ENCODE measurements at places on chromosomes 6 and 20.
A peak's percentile ranks its signal among the peaks of the same experiment; 100 is the strongest.

- DNase-seq = no peak
Measured at GRCh38 chr20:2089447-2089846, 12.2 kb upstream of the STK35 start.

DNA sequence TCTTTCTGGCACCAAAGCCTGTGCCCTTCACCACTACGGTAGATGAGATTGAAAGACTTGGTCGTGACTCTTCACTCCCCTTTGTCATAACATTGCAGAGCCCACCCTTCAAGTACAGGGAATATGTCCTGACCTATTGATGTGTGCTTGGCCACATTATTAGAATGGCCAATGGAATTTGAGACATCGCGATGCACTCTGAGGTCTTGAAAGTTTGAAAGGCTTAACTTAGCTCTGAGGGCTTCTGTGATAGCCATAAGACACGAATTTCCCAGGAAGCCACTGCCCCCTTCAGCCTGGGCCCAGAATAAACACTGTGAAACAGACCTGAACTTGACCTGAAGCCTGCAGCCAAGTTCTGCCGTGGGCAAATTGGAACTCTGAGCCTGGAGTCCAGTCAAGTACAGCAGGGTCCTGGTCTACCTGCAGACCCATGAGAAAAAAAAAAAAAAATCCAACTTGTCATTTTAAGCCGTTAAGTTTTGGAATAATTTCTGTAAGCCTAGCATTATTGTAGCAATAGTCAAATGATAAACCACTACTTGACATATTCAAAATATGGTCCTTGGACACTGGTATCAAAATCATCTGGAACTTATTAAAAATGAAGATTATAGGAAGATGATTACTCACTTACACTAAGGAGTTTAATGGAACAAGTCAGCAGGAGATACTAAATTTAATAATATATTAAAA is 36.9 kb upstream of the TRAF3IP2 start:
- DNase-seq = peak; percentile 78

- DNase-seq = peak; percentile 19
Measured at GRCh38 chr6:151490996-151491395, 2.8 kb upstream of the CCDC170 start.

GRCh38 chr20:32521780-32522525 is 63.2 kb downstream of the NOL4L start:
- DNase-seq = peak; percentile 79

DNA sequence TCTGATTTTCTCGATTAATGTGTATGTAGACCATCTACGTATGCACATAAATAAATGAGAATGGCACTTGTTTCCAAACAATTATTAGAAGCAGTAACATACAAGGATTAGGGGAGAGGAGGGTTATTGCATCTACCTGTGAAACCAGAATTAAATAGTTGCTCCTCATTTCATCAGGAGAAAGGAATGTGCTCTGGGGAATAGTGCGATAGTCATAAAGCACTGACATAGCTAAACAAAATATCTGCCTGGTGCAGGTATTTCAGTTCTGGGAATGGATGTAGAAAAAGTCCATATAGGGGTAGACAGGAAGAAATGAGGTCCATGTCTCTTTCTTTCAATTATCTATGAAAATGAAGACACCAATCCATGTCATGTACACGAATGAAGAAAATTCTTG is 1.6 kb upstream of the ID4 start:
- DNase-seq = no peak

GRCh38 chr6:27772261-27773001 is 139.8 kb downstream of the OR2B2 start:
- DNase-seq = peak; percentile 90

DNA sequence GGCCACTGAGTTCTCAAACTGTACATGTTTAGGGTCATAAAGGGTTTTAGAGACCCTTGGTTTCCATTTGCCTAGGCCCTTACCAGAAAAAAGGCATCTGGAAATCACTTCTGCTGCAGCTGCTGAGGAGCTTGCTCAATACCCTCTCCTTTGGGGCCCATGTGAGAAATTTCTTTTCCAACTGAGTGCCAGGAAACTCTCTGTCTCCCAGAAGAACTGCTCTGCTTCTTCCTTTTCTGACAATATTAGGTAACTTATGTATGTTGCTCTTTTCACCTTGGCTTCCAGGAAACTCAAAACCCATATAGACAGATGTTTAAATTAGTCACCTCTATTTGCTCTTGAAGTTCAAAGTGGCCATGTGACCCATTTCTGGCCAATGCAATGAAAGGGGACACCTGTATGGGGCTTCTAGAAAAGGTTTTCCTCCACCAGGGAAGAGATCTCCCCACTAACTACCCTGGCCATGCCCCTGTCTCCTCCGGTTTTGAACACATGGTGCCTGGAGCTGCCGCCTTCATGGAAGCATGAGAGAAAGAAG is 121.6 kb downstream of the PREX1 start:
- DNase-seq = peak; percentile 83

GRCh38 chr20:50224531-50225255 is 34.1 kb downstream of the CEBPB start:
- DNase-seq = peak; percentile 92

DNA sequence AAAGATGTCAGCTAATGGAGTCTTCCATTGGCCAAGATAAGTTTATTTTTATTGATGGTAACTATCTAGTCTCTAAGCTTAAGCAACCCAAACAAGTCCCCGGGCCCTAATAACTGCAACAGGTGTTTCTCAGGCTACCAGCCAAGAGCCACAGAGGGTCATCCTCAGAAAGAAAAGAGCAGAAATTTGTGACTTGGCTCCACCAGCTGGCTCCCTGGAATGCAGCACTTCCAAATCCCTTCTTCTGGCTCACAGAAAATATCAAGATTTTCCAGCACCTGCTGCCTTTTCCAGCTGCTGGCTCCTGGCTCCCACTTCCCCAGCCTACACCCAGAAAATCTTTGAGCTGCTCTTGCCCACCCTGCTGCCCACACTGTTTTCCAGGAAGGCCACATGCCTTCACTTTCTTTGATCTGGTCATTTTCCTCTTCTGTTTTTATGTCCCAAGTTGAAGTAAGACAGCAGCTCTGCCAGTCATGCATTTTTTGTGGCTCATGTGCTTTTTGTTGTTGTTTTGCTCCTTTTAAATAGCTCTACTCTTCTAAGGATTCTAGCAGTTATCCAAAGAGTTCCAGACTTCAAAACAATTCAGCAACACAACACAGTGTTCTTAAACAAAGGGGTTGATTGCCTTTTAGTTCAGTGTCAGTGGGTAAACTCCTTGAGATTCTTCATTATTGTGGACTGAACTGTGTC is 151.0 kb upstream of the SMLR1 start:
- peak; percentile 92 for DNase-seq

GRCh38 chr6:44444853-44445252 is 57.3 kb downstream of the CDC5L start:
- DNase-seq = no peak

GRCh38 chr20:18750735-18751134 is 62.8 kb upstream of the SCP2D1 start:
- DNase-seq = no peak

DNA sequence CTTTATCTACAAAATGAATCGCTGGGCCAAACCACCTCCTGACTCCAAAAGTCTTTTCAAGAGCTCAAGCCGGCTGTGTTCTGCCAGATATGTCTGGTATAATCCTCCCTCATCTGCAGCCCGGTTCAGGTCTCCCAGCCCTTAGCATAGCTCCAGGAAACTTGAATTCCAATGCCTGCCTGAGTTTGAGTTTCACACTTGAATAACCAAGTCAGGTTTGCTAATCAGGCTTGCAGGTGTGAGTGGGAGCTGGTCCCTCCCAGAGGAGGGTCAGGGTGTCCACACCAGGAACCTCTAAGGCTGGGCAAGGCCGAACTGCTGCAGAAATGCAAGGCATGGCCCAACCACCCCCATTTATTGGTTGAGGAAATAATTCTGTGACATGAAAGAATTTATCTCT is 96.6 kb downstream of the TMEM242 start:
- DNase-seq = no peak

- DNase-seq = no peak
Measured at GRCh38 chr6:82702574-82702973, 339.0 kb downstream of the TPBG start.

DNA sequence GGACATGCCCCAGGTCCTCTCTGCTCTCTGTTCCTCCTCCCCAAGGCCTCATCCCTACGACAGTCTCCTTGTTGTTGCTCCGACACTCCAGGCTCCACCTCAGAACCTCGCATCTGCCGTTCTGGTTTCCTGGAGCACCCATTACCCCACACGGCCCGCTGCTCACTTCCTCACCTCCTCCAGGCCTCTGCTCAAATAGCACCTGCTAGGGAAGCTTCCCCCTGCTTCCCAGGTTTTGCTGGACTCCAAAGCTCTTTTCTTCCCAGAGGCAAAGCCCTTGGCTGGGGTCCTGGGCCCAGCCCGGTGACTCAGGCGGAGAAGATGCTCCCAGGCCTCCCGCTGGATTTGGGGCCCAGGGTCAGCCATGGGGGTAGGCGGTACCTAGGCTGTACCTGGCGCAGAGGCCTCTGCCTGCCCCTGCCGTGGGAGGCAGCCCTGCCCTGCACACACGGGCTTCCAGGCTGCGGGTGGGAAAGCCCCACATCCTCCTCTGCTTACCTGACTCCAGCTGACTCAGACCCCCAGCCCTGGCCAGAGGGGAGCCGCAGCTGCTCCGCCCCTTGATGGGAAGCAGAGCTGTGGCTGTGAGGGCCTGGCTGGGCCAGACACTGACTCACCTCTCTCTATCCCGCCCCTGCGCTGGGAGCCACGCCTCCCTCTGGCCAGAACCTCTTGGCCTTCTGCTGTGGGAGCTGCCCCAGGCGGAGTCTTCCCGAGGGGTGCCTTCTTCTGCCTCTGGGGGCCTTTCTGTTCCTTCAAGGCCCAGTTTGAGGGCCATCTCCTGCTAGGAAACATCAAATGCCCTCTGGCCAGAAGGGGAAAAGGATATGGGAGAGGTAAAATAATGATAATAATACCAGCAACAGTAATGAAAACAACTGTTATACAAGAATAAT is 130.5 kb downstream of the CEBPB start:
- peak; percentile 90 for DNase-seq

- no peak for DNase-seq
Measured at GRCh38 chr6:35376281-35376680, 33.9 kb downstream of the PPARD start.

DNA sequence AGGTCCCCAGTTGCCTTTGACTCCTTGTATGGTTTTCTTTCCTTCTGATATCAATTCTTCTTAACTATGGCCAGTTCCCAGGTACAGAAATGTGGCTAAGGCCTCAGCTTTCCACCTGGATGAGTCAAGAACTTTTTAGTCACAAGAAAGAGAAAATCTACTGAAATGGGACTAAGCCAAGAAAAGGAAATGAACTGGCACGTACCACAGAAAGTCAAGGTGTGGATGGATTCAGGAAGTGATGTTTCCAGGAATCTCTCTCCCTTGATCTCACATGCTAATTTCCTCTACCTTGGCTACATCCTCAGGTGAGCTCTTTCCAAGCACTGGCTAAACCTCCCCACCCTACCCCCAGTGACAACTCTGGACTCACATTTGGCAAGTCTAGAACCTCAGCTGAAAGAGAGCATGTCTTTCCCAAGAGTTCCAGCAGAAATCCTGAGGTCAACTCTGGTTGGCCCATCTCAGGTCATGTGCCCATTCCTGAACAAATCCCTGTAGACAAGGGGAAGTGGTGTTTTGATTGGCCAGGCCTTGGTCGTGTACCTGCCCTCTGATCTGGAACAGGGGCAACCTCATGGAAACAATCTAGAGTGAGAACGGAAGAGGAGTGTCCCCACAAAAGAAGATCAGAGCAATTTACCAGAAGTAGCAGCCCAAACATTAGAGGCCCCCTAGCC is 205.3 kb downstream of the NFATC2 start:
- DNase-seq = no peak

- peak; percentile 26 for DNase-seq
Measured at GRCh38 chr20:63657260-63657936, 714 bp upstream of the RTEL1 start.

GRCh38 chr6:143337201-143337949 is 113.1 kb downstream of the ADAT2 start:
- no peak for DNase-seq

- DNase-seq = peak; percentile 4
Measured at GRCh38 chr6:69791065-69791471, 5.7 kb downstream of the LMBRD1 start.

GRCh38 chr6:114276783-114277182 is 66.0 kb downstream of the HS3ST5 start:
- peak; percentile 71 for DNase-seq

DNA sequence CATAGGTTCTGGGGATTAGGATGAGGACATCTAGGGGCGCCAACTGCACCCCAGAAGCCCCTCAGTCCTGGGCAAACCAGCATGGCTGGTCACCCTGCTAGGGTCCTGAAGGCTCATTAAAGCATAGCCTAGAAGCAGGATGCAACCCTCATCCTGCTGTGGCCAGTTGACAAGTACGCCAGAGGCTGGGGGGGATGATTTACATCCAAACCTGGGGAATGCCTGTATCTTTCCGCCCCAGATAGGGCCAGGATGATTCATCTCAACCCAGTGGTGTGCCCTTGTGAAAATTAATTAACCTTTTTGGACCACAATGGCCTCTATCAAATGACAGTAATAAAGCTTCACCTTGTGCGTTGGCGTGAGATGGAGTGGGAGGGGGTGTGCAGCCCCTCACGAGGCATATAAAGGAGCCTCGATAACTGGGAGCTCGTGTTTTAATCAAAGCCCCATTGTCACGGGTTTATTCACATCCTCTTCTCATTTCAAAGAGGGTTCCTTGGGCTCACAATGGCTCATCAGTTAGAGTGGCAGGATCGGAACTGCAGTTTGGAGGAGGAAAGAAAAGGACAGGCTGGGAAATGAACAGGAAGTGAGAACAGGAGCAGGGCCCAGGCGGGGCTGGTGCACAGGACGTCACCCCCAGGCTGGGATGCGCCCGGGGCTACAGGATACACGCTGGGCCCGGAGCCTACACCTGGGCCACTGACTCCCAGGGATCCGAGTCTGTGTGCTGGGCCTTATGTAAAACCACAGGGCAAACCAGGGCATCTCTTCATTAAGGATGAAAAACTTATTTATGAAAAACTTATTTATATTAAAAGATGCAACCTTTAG is 121.8 kb upstream of the PHACTR3 start:
- DNase-seq = no peak

GRCh38 chr20:16082051-16082550 is 491.1 kb downstream of the KIF16B start:
- DNase-seq = no peak

GRCh38 chr20:62978561-62978943 is 26.0 kb downstream of the SLC17A9 start:
- no peak for DNase-seq

DNA sequence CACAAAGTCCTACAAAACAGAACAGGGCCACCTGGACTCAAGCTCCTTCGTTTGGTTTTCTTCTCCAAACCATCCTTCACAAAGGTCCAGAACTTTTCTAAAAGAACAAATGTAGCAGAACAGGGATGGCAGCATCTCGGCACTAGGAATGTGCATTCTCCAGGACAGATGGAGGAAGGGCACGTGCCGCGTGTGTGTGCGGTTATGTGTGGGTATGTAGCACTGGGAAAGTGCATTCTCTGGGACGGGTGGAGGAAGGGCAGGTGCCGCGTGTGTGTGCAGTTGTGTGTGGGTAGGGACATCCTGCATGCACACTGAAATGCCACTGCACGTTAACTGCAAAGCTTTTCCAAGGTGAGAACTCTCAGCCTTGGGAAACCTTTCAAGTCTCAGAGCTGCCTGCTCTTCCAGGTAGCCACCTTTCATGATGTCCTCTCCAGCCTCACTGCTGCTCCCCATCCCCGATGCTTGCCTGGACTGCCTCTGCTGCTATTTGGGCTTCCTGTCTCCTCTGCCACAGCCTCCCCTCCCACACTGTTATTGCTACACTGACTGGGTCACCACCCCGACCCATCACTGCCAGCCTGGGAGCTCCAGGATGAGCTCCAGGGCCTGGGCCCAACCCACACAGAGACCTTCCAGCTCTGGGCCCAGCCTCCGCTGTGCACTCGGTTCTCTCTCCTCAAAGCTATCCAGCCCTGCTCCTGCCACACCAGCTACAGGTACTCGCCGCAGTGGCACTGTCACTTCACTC is 47.6 kb downstream of the EZR start:
- no peak for DNase-seq

All from muscle of leg (tissue), 16 donors.